HFF-Myc (cell line): ENCODE measurements at places on chromosomes 5 and 9.

DNA sequence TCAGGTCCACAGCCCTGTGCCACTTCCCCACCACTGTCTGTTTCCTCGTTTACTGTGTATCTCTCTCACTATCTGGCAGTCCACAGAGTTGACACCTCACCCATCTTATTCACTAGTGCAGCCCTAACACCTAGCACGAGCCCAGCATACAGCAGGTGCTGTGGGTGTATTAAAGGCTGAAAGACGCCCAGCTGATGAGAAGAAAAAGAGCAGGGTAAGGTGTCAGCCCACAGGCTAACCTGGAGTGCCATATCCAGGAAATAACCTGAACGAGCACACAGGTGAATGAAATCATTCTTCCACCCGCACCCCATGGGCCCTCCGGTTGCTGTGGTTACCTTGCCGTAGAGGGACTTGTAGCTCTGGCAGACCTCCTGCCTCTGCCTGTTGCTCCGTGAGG is 18.6 kb downstream of the ANXA6 start:
- DNase-seq = no peak

DNA sequence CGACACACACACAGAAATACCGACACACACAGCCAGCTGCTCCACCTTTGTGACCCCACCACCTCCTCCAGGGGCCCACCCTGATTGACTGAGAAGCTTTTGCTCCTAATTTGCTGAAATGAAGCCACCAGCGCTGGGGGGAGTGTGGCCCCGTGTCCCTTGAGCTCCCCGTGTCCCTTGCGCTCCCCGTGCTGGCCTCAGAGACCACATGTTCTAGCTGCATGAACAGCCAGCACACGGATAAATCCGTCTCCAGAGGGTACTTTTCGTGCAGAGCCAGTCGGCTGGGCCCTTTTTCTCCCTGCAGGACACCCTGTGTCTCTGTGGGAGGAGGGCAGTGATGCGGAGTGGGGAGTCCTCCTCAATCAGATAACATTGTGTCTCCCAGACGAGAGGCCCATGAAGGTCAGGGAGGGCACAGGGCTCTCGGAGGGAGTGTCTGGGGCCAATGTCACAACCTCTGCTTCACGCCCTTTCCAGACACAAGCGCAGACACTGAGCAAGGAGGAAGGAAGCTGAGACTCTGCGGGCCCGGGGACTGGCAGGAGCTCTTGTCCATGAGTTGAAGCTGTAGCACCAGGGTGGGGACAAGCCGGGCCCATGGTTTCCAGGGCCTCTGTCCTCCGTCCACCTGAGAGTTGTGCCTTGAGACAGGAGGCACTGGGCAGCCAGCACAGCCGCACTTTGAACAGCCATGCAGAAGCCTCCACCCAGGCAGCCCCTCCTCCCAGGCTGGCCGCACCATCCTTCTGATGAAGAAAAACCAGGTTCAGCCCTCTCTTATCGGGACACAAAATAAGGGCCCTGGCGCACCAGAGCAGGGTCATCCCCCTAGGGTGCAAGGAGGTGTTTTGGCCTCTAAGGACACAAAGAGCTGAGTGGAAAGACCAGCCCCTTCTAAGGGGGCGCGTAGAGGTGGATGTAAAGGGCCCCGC is 36.4 kb upstream of the SLC6A19 start:
- no peak for DNase-seq

DNA sequence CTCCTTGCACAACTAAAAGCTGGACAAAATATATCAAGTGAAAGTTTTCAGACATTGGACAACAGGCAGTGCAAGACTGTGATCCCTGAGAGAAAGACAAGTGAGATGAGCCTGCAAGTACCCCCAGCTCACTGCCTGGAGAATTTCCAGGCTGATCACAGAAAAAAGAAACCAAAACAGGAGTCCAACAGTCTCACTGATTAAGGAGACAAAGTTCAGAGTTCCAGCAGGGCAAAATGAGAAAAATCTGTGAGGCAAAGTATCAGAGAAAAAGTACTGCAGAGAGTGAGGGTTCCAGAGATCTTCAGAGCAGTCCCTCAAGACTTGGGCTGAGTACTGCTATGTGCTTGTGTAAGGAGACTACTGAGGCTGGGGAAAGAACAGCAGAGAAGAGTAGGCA is 56.0 kb upstream of the PRSS3 start:
- DNase-seq = no peak

- no peak for DNase-seq
Observed at GRCh38 chr9:118533850-118534249, 829.6 kb downstream of the TLR4 start.

GRCh38 chr5:149912226-149912871 is 32.2 kb downstream of the PDE6A start:
- no peak for DNase-seq

GRCh38 chr9:136712690-136713544 is 545 bp downstream of the DIPK1B start:
- no peak for DNase-seq

GRCh38 chr5:62142351-62142750 is 163.7 kb upstream of the KIF2A start:
- no peak for DNase-seq

DNA sequence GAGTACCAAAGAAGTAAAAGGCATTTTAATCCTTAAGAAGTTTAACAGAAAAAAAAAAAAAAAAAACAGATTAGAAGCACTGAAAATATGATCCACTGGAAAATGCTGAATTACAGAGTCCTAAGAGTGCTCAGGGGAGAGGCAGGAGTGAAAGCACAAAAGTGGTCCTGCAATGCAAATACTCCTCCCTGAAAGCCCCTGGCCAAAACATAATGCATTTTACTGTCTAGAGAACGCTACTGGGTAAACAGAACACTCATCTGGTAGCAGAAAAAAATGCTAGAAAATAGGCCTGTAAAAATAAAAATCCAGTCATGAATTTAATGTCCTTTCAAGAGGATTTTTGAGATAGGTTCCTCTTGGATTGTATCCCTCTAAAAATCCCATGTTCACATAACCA is 81.9 kb downstream of the ADAMTS12 start:
- no peak for DNase-seq

GRCh38 chr9:37575921-37576721 is at the start of gene FBXO10:
TSS of gene FBXO10 (minus strand) at chr9:37576380. CDS start at chr9:37541768, 34,612 bp downstream.
- DNase-seq = no peak

DNA sequence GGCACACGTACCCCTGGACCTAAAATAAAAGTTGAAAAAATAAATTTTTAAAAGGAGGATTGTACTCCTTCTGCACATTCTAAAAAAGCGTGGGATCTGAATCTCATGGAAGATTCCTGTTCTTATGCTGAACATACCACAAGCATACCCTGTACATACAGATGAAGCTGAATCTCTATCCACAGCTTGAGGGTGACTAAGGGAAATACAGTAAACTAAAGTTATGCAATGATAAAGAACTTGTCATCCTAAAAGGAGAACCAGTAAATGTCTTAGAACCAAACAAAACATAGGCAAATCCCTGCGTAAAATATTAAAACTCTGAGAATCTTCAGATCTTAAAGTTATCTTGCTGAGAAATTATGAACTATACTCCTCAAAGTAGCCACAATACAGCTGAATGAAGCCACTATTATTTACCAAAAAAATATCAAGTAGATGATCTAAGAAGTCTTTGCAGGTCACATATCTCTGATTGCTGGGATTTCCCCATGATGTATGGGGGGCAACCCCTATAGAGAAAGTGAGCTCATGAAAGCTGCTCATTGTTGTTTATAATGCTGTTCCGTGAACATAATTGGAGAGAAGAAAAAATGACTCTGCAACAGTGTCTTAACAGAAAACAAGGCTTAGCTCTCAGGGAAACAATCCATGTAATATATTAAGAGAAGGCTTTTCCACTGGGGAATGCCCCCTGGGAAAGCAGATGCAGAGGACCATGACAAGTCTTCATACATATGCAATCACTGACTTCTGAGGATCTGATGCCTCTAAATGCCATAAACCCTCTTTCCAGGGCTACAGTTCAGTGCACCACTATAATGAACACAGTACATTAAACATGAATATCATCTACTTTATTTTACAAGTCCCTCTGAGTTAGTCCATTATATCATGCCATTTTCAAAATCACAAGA is 210.1 kb downstream of the EPB41L4A start:
- DNase-seq = no peak

DNA sequence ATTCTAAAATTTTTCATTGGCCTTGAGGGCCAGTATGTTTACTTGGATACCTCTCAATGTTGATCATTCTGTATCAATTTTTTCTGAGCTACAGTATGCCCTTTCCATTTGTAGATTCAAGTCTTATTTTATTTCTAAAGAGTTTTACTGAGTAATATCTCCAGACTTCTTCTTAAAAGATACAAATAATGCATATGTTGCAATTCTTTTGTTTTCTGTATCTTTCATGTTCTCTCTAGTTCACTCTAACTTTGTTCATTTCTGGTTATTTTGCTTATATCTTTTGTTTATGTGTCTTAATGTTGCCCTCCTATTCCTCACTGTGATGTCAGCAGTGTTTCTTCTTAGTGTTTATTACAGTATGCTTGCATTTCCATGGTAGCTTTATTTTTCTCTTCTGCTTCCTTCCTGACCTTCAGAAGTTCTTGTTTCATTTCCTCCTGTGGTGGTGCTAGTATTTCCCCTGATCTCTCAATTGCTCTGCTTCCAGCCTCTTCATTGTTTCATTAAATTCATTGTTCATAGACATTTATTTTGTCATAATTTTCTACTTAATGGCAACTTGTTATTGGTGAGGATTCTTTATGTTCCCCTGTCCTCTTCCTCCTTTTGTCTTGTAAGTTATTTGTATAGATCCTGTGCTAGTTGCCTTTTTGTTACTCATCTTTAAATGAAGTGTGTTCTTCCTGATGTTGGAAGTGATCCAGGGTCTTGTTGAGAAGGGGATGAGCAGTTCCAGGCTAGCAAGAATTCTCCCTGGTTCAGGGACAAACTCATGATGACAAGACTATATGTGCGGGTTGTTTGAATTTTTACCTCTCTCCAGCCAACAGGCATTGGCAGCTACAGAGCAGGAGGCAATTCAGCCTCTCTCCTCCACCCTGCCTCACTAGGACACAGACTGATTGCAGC is 160.8 kb downstream of the DEPDC1B start:
- no peak for DNase-seq

GRCh38 chr9:16501141-16501540 is 369.3 kb downstream of the BNC2 start:
- no peak for DNase-seq

DNA sequence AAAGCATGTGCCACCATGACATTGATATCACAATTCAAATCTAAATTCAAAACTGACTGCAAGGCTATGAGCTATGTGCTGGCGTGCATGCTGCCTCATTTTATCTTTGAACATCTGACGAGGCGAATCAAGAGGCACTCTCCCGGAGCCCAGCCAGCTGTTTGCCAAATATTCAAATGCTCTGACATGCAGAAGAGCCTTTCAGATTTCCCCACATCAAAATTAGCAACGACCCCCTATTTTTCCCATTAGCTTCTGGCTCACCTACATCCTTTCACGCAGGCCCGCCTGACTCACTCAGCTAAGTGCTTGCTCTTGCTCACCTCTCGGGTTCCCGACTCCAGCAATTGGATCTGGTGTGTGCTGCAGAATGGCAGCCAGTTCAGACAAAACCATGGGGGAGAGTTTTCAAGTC is 159.0 kb downstream of the NR2F1-AS1 start:
- no peak for DNase-seq

- DNase-seq = no peak
Observed at GRCh38 chr5:20524991-20525529, 537.1 kb upstream of the CDH18 start.

DNA sequence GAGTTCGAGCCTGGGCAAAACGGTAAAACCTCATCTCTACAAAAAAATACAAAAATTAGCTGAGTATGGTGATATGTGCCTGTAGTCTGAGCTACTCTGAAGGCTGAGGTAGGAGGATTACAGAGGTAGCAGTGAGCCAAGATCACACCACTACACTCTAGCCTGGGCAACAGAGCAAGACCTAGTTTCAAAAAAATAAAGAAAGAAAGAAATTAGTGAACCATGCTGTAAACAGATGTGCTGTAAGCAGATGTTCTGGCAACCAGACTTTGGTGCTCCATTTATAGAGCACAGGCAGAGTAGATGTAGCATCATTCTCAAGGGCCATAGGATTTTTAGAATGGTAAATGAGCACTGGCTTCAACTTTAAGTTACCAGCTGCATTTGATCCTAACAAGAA is 115.4 kb downstream of the ST8SIA4 start:
- no peak for DNase-seq

- no peak for DNase-seq
Observed at GRCh38 chr9:106693558-106693957, 169.4 kb upstream of the ZNF462 start.

DNA sequence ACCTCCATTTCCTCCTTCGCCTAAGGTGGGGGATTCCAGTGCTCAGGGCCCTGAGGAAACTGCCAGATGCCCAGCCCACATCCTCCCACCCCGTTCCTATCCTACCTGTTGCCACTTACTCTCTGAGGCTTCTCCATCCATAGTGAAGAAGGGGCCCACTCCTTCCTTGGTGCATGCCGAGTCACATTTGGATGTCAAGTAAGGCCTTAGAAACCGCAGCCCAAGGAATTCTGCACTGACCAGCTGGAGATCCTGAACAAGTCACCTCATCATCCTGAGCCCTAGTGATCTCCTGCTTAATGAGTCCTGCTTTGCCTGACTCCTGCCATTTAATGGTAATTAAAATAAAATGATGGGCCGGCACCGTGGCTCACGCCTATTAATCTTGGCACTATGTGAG is 6.7 kb upstream of the TNIP1 start:
- DNase-seq = no peak

DNA sequence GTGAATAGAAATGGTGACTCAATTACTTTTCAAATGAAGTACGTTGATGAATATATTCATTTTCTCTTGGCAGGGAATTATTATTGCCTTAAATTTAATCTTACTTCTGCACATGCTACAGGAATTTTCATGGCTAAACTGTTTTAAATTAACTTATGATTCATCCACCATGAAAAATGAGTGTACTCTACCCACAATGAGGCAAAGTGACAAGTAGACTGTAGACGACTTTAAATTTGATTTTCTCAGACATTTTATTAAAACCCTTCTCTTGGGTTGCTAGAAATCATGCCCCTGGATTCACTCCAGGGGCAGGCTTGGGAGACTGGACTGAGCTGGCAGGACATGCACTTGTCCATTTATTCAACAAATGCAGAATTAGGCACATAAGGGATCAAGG is 23.5 kb upstream of the ERAP2 start:
- DNase-seq = no peak

- no peak for DNase-seq
Observed at GRCh38 chr5:93621327-93621798, 38.3 kb downstream of the NR2F1 start.

- DNase-seq = no peak
Observed at GRCh38 chr5:124421584-124421983, 324.9 kb downstream of the ZNF608 start.
